GOT3 (cell line): ENCODE measurements at places on chromosomes 7 and 10.

DNA sequence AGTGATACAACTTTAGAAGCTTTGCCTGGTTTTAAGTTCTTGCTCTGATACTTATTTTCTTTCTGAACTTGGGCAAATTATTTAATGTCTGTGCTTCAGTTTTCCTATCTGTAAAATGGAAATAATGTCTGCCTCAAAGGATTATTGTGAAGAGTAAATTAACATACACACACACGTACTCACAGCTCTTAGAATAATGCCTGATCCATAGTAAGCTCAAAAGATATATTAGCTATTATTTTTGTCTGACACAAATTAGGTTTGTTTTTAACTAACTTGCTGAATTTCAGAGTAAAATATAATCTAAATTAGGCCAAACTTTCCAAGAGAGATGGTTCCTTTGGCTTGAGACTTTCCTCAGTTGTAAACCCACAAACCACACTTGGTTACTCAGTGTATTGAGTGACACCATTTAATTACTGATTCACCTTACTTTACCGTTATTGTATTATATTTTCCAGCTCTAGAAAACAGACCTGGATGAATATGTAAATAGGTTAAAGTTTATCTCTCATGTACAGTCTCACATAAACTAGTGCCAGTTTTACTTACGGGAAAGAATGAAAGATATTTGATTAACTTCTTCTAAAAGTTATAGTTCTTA is 50.4 kb downstream of the VTI1A start:
- no peak for DNase-seq

DNA sequence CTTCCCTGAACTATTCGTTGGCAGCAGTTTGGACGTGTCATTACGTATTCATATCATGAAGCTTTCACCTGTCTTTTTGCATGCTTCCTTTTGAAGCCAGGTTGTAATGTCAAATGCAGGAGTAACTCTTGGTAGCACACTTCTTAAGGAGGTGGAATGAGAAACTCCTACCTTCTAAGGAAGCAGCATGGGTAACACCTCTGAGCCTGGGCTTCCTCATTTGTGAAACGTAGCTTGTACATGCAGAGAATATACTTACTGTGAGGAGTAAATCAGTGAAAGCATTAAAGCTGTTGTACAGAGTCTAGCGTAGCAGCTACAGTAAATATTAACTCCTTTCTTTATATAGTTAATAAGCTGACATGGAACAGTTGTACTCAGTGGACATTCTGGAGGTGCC is 21.1 kb downstream of the CUL1 start:
- DNase-seq, result no peak

- no peak for DNase-seq
These were observed 103.8 kb downstream of the BUB3 start for GRCh38 chr10:123257904-123258456.

DNA sequence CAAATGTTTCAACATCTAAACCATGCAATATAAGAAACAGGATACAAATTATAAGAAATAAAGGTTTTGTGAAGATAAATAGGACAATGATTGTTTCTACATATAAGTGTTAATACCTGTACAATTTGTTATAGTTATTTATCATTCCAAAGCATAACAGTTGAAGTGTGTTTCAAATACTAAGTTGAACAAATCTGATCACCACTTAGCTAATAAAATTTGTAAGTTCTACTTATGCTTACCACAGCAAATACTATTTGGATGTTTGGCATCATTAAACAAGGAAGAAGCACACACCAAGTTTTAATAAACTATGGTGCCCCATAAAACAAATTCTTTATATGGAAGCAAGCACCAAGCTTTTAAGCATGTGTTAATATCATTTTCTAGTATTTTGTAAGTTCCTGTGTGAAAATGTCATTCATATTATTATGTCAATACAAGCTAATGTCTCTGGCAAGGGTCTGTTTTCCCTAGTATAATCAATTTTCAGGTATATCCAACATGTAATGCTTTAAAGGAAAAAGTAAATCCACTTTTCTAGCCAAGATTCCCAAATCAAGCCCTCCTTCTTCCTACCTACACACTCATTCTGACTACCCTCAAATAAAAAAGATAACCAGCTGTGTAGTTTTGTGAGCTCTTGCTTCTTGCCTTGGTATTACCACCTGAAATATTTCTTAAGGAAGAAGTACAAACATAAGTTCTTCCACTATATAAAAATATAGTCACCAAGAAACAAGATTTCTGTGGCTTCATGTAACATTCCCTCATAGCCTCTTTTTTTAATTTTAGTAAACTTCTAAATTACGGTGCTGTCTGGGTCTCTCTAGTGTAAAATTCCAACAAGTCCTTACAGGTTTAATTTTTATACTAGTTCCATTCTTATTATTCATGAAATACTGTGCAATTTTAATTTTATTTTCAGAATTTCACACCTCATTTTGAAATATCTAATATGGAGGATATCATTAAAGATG is 9.2 kb downstream of the SKAP2 start:
- no peak for DNase-seq

DNA sequence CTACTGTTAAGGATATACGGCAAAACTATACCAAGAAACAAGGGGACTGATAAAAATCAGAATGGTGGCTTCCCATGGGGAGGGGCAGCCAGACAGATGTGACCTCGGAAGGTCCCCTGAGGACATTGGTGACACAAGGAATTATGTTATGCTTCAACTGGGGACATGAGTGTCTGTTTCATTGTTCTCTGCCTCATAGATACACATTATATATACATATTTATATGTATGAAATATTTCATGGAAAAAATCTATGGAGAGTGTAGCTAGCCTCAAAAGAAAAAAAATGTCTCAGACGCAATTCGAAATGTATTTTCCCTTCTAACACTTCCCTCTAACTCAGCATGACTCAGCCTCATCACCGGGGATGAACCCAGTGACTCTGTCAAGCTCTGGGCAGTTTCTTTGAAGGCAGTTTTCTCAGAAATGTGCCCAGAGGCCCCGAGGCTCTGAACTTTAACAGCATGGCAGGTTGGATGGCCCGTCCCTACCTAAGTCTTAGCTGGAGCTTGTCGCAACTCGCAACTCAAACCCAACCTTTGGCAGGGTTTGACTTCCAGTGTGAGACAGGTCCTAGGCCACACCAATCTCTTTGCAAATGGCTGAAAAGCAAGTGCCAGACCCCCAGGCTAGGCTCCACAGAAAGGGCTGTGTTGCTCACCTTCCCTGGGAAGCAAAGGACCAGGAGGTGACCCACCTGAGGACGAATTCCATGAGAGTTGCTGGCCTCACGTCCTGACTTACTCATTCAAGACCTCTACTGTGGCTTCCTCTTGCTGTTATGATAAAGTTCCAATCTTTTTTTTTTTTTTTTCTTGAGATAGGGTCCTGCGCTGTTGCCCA is 86.9 kb downstream of the CARD11 start:
- DNase-seq, result no peak

- DNase-seq, result no peak
These were observed 26.7 kb upstream of the MRLN start for GRCh38 chr10:59779756-59780533.

GRCh38 chr10:131915990-131916766 is 15.4 kb downstream of the PPP2R2D start:
- no peak for DNase-seq
